ENCODE measurements at places on chromosomes 7 and 10.

DNA sequence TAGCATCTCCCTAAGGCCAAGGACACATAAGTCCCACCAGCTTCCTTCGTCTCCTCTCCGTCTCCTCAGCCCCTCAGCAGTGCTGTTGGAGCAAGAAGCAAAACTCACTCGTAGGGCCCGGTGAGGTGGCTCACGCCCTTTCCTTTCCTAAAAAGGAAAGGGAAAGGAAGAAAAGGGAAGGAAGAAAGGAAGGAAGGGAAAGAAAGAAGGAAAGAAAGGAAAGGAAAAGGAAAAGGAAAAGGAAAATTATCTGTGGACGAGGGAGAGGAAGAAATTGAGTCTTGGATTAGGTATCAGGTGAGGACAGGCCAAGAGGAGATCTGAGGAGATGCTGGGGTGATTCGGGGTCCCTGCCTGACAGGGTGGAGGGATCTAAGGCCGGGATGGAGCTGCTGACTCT is 3.1 kb upstream of the ZNF316 start:
- no peak for DNase-seq

DNA sequence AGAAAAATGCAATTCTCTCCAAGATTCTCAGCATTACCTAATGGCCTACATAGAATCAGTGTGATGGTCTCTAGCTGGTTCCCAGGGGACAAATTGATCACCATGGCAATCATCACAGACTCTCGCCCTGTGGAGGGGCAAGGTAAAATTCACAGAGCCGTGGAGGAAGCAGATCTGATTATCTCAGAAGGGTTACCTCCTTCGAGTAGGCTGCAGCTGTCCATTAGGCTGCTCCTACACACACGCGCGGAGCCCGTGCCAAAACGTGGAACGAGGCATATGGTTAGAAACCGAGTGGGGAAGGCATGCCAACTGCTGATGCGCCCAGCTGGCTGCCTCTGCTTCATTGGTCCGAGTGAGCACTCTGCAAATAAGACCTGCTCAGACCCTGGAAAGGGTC is 52.8 kb upstream of the PTER start:
- DNase-seq: no peak

- DNase-seq: no peak
Observed at GRCh38 chr10:30804478-30805055, 175.0 kb upstream of the LYZL2 start.

- no peak for DNase-seq
Observed at GRCh38 chr10:75776738-75777504, 345.5 kb downstream of the LRMDA start.

DNA sequence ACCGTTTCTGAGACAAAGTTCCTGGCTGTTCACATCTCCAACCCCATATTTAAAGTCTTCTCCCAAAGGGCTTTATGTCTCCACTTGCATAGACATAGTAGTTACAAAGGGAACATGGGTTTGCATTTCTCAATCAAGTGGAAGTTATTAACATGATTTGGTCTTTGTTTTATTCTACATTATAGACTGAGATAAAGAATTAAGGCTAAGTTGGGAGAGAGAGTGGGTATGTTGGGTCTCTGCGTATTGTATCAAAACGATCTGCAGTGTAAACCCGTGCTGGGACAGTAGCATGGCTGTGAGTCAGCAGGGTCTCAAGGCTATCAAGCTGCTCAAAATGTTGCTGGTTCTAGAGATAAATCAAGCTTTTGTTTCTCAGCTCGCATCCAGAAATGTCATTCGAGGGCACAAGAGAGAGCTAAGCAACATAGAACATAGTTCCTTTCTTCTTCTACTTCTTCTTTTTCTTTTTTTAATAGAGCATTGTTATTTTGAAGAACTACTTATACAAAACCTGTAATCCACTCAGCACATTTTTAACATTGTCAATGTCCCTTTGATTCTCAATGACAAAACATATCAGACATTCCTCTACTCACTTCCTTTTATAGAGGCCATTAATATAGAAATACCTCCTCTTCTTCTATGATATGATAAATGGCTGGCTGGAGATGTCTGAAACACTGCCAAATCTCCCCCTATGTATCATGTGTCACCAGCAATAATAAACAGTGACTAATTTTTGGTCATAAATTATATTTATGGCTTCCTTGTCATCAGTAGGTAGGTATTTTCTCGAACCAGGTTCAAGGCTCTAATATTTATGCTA is 34.5 kb upstream of the RHOBTB1 start:
- DNase-seq: peak; percentile 42

DNA sequence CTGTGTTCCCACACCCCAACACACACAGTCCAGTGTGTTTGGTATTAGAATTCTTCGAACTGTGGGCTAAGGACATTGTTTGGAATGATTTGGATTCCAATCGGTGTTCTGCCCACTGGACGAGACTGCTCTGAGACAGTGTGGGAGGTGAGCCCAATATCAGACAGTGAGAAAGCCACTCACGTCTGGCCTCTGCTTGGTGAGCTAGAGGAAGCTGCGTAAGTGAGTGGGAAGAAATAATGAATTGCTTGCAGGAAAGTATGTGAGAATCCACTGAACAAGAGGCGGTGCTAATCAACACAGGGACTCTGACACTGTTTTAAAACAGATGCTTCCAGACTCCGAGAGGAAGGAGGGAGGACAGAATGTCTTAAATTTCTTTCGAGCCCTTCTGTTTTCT is 675.0 kb upstream of the ANKRD30A start:
- DNase-seq: no peak

GRCh38 chr10:91932737-91933136 is 9.2 kb downstream of the BTAF1 start:
- no peak for DNase-seq

- DNase-seq: no peak
Observed at GRCh38 chr7:22572292-22572691, 72.3 kb upstream of the STEAP1B start.

DNA sequence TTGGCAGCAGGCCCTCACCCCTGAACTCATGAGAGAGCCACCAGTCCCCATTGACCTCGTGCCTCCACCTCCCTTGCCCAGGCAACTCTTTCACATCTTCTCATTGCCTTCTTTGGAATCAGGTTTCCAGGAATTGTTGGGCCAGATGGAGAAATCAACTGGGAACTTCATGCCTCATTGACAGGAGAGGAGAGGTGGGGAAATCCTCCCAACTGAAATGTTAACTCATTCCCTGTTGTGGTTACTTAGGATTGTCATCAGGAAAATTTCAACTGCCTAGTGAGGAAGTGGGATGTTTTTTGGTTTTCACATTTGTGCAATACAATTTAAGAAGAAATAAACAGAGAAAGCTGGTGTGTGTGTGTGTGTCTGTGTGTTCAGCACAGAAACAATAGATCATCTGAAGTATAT is 106.6 kb upstream of the INHBA start:
- DNase-seq: no peak

DNA sequence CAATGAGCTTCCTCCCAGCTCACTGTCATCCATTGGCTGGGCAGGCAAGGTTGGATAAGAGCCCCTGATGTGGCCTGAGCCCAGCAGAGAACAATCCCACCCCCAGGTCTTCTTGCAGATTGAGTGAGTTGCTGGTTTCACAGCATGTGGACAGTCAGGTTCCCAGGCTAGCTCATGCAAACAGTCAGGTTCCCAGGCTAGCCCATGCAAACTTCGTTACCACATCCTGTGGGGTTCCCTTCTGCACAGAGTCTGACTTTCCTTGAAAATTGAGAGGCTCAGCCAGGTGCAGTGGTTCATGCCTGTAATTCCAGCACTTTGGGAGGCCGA is 67.1 kb downstream of the TMEM130 start:
- DNase-seq: no peak

DNA sequence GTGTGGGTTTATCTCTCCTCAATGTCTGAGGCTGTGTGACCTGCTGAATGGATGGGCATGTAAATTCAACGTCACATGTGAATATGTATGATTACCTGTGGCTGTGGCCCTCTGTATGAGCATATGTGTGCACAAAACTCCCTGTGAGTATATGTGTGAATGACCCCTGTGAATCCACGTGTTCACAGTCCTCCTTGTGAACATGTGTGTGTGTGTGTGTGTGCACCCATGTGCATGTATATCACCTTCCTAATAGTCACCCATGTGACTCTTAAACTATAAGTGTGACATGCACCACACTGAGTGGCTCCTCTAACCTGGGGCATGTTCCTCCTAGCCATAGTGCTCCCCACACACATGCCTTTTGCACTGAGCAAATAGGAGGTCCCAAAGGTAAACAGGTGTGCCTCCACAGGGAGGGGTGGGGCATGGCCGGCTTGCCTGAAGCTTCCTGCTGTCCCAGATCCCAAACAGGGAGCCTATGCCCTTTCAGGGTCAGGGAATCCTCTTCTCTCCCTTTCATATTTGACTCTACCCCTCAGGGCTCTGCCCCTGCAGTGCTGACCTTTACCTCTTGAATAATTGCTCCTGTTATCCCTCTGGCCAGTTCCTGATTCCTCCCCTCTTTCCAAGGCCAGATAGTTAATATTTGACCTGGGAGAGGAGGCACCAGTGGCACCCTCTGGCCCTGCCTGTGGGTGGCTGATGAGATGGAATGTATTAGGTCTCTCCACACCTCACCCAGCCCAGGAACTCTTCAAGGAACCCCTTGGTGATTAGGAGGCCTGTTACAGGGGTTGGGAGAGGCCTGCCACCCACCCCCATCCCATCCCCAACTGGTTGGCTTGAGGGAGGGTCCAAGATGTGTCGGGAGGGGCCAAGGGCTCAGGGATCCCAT is 1.9 kb downstream of the SEMA4G start:
- DNase-seq: no peak

- no peak for DNase-seq
Observed at GRCh38 chr10:73207883-73208282, 39.2 kb downstream of the DNAJC9 start.

GRCh38 chr7:41193738-41194282 is 509.1 kb downstream of the INHBA start:
- no peak for DNase-seq

DNA sequence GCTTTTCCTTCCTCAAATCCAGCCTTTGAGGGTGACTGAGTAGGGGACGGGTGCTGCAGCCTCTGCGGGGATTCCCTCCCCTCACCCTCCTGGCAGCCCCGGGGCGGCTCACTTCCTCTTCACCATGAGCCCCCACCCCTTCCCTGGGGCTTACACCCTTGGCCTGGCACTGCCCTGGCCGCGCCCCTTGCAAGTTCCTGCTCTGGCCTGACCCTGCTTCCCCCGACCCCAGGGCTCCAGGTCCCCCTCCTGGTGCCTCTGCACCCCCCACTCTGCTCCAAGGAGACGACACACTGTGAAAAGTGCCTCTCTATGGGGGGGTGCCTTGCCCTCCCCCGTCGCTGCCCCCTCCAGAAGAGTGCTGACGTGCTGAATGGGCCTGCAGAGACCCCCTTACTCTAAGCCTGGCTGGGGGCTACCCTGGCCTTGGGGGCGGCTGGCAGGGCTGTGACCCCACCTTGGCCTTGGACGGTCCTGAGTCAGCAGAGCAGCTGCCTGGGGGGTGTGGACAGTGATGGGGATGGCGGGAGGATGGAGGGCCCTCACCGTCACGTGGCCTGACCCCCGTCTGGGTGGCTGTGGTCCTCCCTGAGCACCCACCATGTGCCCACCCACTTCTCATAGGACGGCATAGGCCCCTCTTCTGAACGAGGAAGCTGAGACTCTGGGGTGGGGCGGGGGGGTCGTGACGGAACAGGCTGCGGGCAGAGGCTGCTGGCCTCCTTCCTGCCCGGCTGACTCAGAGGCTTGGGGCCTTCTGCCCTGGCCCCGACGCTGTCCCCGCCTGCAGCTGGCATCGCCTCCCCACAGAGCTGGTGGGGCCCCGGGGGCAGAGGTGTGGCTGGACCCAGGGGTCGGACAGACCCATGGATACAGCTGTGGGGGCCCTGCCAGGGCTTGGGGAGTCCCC is 9.8 kb downstream of the LFNG start:
- no peak for DNase-seq

DNA sequence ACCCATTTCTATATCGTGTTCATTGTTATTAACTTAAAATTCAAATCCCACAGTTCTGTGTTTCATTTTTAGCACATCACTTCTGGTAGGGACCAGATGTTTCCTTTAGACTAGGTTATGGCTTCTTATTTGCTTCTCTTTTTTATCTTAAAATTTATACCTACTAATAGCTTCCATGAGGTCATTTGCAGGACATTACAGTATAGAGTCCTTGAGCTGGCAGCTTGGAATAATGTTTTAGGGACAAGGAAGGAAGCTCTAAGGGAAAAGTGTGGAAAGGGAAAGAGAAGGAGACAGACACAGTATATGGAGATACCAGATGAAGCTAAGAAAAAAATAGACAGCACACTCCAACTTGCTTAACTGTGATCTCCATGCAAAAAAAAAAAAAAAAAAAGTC is 48.8 kb upstream of the CD36 start:
- DNase-seq: no peak

- no peak for DNase-seq
Observed at GRCh38 chr10:107215681-107216080, 51.2 kb upstream of the SORCS1 start.

DNA sequence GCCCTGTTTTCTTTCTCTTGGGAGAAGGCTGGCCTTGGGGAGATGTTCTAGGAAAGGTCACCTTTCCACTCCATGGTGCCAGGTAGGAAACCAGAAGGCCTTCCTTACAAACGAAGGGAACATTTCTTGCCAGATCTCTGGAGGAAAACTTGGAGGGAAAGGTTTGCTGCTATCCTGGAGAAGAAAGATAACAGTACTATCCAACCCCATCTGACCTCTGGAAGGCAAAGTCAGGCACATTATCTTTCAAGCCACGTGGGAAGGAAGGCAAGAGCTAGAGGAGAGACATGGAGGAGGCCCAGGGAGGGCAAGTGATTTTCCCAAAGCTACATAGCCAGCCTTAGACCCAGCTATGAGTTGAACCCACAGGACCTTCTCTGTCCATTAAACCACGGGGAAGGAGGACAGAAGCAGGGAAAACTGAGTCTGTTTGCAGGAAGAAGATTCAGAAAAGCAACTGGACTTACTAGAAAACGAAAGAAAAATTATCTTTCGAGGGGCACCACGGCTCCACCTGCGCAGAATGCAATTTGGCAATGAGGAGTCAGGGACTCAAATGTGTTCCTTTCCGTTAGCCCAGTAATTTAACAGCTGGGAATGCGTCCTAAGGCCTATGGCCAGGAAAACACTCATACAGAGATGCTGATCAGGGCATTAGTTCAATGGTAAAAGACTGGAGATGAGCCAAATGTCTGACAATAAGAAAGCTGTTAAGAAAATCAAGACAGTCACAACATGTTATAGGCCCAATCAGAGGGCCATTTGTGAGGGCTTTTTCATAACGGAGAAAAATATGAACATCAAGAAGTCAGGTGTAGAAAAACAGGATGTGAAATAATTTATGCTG is 32.0 kb upstream of the PSAP start:
- no peak for DNase-seq

- DNase-seq: no peak
Observed at GRCh38 chr7:130305433-130306042, 12.6 kb downstream of the CPA4 start.

GRCh38 chr10:92712016-92712889 is 22.5 kb downstream of the HHEX start:
- no peak for DNase-seq

- DNase-seq: no peak
Observed at GRCh38 chr7:38728145-38728544, 97.0 kb upstream of the AMPH start.

DNA sequence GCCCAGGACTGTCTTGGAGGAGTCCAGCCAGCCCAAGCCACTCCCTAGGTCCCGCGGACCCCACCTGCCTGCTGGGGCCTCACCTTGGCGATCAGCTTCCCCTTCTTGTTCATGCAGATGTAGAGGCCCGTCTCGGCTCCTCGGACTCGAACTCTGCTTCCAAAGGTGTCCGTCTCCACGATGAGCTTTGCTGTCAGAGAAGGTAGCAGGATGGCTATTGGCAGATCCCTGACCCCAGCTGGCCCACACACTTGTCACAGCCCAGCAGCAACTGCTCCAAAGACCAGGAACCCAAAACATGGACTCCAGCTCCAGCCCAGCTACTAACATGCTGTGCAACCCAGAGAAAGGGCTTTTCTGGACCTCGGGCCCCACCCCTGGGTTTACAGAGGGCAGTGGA is 4.5 kb downstream of the FGF8 start:
- no peak for DNase-seq

All from NCI-H1105 (cell line).